ENCODE measurements at places on chromosomes 5 and 9. TPM values are rescaled to one million over a fixed set of nuclear protein-coding genes. Genes with fewer than 3 reads are reported as not detected.

CARTPT gene
- total RNA-seq, result not detected

FRRS1L gene
- total RNA-seq, result not detected

FBN2 gene
- 73.7 TPM for total RNA-seq

ATOX1 gene
- total RNA-seq, result 68.7 TPM

Data from pulmonary artery endothelial cell (primary cell).